ENCODE measurements at places on chromosomes 13 and 19.

DNA sequence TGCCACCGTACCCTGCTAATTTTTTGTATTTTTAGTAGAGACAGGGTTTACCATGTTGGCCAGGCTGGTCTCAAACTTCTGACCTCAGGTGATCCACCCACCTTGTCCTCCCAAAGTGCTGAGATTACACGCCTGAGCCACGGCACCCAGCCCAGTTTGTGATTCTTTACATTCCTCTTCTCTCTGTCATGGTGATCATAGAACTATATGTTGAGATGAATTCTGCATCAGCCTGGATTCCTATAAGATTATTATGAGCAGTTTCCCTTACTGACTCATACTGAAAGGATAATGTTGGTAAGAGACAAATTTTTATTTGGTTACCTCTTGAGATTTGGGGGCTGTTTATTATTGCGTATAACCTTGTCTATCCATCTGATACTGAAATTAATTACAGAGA, 121.5 kb upstream of the CSNK1A1L start:
- ATAC-seq = no peak

DNA sequence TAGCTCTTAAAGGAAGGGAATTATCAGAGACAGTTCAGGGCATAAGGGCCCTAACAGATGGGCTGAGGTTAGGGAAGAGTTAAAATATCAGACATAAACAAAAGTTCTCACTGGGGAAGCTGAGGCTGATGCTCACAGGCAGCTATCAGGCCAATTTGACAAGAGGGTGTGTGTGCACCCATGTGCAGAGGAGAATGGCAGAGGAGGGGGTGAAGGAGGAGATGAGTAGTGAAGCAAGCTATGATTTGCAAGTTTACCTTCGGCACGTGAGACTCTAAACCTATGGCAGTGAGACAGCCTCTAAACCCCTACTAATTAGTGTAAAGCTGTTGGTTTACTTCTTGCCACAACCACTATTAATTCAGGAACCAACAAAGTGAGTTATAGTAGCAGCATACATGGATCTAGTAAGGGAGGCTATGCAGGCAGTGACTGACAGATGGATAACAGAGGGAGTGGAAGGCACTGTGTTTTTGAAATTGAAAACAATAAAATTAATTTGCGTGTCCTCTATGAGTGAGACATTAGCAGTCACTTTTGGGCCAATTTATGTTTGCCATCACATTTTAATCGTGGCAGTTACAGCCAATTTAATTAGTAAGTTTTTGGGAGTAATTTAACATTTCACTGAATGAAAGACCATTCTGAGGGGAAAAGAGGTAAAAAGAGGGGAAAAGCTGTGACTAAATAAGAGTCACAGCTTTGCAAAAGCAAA, 99.6 kb upstream of the HTR2A start:
- ATAC-seq = no peak

GRCh38 chr19:50167314-50167721, 4.2 kb upstream of the IZUMO2 start:
- ATAC-seq = no peak

DNA sequence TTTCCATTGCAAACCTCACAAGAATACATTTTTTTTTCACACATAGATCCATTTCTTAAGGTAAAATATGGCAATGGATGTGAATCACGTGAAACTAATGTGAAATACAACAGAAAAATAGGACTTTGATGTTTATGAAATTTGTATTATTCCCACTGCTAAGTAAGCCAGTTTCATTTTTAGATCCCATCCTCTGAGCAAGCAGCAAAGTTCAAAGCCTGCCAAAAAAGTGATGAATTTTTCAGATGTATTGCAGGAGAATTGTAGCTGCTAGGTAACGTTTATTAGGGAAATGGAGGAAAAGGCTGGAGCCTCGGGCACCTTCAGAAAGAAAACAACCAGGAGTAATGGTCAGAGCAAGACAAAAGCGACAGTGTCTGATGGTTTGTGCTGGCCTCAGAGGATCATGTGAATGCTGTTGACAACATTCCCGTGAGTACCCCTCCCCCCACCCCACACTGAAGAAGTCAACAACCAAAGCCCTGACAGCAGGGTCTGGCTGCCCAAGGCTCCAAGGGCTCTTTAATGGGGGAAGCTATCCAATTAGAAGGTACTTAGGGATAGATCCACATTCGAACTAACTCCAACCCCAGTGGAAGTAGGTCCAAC, 95.5 kb downstream of the OXGR1 start:
- ATAC-seq = no peak

- ATAC-seq = no peak
Measured at GRCh38 chr13:74040200-74040599, 94.0 kb downstream of the KLF12 start.
